ENCODE measurements at places on chromosomes 1 and 21.

GRCh38 chr1:150282558-150282958 lies 204 bp downstream of the CIART start:
- DNase-seq, result no peak

GRCh38 chr1:14923727-14924452 lies 229.7 kb upstream of the TMEM51 start:
- no peak for DNase-seq

DNA sequence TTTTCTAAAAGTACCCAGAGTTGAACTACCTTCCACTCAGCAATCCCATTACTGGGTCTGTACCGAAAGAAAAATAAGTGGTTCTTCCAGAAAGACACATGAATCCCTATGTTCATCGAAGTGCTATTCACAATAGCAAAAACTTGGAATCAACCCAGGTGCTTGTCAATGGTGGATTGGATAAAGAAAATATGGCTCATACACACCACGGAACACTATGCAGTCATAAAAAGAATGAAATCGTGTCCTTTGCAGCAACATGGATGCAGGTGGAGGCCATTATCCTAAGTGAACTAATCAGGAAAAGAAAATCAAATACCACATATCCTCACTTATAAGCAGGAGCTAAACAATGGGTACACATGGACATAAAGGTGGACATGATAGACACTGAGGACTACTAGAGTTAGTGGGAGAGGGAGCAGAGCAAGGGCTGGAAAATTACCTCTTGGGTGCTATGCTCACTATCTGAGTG lies 32.9 kb upstream of the JUN start:
- DNase-seq, result no peak

DNA sequence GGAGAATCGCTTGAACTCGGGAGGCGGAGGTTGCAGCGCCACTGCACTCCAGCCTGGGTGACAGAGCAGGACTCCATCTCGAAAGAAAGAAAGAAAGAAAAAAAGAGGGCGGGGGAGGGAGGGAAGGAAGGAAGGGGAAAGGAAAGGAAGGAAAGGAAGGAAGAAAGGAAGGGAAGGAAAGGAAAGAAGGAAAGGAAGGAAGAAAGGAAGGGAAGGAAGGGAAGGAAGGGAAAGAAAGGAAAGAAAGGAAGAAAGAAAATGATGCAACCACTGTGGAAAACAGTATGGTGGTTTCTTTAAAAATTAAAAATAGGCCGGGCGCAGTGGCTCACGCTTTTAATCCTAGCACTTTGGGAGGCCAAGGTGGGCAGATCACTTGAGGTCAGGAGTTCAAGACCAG lies 15.2 kb upstream of the RCAN3 start:
- DNase-seq, result no peak

- no peak for DNase-seq
Measured at GRCh38 chr1:204240233-204240632, 26.4 kb upstream of the GOLT1A start.

DNA sequence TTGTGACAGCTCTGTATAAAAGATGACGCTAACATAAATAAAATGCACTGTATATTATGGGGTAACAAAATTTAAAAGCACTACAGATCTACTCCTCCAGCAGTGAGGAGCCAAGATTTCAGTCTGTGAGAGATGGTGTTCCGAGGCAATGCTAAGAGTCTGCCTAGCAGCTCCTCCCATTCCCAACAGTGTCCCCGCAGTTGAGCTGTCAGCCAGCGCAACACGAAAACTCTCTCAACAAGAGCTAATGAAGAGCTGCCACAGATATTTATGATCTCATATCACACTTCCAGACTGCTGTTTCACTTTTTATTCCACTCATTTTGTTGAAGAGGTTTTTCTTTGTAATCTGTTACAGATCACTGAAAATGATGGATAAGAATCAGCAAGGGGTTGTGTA lies 53.9 kb upstream of the ESRRG start:
- no peak for DNase-seq

- DNase-seq, result peak; percentile 98
Measured at GRCh38 chr1:160169553-160170399, 18.4 kb downstream of the ATP1A4 start.

DNA sequence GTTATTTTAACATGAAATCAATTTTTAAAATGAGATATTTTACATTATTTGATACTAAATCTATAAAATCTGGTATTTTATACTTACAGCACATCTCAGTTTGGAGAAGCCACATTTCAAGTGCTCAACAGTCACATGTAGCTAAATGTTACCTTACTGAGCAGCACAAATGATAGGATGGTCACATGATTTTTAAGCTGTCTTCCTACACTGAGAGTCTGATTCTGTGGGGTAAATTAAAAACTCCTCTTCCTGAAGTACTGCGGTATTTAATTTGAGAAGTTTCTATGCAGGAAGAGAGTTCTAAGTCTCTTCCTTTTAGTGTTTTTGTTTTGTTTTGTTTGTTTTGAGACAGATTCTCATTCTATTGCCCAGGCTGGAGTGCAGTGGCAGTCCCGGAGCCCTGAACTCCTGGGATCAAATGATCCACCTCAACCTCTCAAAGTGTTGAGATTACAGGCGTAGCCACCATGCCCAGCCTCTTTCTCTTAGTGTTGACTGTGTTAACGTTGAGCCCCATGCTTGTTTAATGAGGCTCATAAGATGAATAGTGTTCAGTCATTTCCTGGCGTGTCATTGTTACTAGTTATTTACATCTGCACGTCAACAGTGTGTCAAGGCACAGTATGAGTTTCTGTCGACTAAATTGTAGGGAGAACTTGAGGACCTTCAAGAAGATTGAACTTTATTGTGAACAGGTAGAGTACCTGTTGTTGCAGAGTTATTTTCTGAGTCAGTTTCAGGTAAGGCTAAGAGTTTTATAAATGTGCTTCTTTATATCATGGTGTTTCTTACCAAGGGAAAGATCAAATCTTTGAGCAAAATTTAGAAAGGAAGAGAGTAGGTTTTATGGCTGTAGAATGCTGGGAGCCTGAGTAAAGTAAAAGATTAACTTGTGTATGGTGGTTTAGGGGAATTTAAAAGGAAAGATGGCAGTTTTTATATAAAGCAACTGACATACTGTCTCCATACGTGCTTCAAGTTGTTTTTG lies 3.3 kb downstream of the CNST start:
- DNase-seq, result no peak

- no peak for DNase-seq
Measured at GRCh38 chr1:39673215-39673614, 1.3 kb upstream of the NT5C1A start.

- DNase-seq, result no peak
Measured at GRCh38 chr21:38679534-38679933, 126.2 kb upstream of the ETS2 start.

DNA sequence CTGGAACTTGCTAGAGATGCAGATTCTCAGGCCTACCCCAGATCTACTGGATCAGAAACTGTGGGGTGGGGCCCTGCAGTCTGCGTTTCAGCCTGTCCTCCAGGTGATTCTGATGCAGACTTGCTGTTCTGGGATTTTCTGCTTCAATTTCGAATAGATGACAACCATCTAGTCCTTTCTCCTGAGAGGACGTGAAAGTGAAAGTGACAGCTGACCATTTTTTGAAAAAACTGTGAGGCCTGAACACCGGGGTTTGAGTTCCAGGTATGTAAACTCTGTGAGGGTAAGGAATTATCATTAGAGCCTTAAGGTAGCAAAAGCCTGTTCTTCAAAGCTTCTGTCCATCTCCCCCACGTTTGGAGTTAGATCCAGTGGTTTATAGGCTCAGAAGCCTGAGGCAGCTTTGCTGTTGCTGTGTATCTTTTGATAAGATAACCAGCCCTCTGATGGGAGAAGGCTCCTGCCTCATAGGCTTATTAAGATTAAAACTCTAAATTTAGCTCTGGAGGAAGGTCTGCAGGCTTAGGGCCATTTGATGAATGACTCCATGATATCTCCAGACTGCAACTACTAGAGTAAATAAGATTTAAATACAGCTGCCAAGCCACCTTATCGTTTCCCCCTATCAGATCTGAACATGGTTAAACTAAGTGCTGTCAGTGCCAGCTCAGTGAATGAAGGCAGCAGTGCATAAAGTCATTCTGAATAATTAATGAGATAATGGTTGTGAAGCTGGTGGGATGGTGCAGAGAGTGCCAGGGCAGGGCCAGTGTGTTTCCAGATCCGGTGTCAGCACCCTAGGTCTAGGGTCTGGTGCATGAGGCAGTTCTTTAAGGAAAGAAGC lies 335.2 kb downstream of the HHAT start:
- DNase-seq, result no peak

- DNase-seq, result no peak
Measured at GRCh38 chr1:244010703-244011123, 40.4 kb upstream of the ZBTB18 start.

- DNase-seq, result no peak
Measured at GRCh38 chr1:169511316-169512005, 25.7 kb upstream of the SLC19A2 start.

DNA sequence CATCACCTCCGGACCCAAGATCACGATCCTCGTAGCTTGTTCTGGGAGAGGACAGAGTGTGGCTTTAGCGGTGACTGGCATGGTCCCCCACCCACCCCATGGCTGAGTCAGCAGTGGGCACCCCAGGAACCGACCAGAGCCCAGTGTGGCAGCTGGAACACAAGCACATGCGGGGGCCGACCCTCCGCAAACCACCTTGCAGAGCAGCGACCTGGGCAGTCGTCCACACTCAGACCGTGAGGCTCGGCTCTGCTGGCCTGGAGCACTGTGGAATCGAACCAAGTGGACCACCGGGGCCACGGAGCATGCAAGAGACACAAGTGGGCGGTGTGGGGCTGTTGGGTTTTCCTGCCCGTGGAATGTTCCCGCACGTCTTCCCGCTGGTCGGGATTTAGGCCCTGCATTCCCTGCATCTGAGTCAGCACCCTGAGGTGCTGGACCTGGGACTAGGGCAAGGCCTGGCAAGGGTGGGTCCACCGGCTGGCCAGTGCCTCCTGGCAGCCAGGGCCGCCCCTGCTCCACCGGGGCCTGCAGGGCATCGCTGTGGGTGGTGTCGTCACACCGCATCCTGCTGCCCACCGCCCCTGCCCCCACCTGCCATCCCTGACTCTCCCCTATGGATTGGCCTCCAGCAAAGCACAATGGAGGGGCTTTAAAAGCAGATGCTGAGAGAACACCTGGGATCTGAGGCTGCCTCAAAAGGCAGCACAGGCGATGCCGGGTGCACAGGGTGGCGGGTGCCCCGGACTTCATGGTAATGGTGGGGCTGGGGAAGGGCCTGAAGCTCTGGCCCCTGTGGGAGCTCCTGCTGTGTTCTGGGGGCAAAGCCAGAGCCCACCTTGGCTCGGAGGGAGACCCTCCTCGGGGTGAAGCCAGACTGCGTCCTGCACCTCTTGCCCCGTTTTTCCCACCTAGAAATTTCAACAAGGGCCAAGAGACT lies 18.5 kb downstream of the MORN1 start:
- no peak for DNase-seq

GRCh38 chr1:2194319-2194897 lies at the start of gene FAAP20:
FAAP20 (minus strand) TSS chr1:2194772; CDS start chr1:2194749, 23 bp downstream.
- DNase-seq, result no peak

- no peak for DNase-seq
Measured at GRCh38 chr1:115652236-115652788, 10.5 kb downstream of the VANGL1 start.

DNA sequence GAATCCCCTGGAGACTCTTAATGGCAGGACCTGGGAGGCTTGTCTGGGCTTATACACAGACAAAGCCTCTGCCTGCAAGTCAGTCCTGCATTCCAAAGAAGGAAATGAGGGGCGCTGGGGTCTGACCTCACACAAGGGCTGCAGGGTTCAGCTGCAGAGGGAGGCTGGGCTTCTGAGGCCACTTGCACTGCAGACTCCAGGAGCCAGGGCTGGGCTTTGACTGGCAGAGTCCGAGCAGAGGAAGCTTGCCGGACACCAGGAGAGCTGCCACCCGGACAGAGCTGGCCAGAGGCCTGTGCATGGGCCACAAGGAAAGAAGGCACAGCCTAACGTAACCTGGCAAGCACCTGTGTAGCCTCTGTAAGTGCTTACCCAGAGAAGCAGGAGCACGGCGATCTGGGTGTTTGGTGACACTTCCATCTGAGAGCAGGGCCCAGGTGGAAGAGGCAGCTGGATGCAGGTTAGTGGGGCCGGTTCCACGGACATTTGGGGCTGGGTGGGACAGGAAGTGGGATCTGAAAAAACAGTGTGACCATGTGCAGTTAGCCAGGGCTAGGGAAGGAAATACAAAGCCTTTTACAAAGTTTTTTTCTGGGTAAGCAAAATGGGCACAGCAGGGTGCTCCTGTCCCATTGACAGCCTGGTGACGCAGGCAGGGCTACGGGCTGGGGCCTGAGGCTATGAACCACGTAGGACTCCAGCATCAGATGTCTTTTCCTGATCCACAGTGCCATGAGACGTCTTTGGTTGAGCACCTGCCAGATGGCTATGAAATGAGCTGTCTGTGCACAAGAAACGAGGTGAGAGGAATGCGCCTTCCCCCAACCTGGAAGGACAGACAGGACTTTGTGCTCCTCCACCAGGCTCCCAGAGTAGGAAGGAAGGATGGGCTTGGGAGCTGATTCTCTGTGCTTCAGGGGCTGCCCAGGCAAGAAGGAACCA lies 37.3 kb upstream of the LBR start:
- DNase-seq, result no peak

- DNase-seq, result no peak
Measured at GRCh38 chr1:31734582-31735107, 29.5 kb downstream of the ADGRB2 start.

GRCh38 chr1:85865213-85865612 lies 157.0 kb upstream of the ZNHIT6 start:
- no peak for DNase-seq

DNA sequence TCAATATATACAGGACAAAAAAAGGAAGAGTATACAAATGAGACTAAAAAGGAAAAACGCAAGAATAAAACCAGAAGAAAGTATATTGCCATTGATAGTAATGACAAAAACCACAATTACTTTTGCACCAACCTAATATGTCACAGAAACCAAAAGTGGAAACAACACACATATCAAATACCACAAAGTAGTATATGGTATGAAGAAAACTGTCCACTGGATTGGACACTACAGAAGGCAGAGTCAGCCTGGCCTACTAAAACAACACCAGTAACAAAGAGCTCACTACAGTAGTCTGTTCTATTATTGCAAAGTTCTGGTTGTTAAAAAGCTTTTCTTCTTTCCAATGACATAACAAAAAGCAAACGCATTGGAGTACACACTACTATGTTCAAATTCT lies 17.7 kb downstream of the TESK2 start:
- no peak for DNase-seq

GRCh38 chr1:156926175-156926574 lies 5.7 kb downstream of the LRRC71 start:
- DNase-seq, result no peak

DNA sequence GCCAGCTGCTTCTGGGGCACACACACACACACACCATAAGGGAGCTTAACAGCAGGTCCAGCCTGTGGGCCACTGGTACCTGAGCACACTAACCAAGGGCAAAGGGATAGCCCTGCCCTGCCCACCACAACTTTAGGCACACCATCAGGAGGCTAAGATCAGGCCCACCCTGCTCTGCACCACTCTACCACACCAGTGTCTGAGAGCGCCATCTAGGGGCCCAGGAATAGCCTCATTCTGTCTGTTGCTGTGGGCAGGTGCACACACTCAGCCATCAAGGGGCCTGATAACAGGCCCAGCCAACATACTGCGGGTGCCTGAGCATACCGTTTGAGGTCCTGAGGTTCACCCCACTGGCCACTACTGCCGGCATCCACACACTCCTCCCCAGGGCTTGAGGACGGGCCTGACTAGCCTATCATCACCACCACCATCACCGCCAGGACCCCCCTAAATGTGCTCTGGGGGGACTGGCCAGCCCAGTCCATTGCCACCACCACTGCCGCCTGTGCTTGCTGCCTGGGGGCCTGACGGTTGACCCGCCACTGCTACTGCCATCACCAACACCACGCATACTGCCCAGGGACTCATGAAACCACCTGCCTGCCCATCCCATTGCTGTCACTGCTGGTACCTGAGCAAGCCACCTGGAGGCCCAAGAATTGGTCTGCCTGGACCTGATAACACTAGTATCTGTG lies 31.3 kb downstream of the NSL1 start:
- peak; percentile 47 for DNase-seq
